ENCODE measurements at places on chromosomes 16 and 17.

- DNase-seq = no peak
These were observed 23.4 kb upstream of the ZFHX3 start for GRCh38 chr16:73071131-73071940.

DNA sequence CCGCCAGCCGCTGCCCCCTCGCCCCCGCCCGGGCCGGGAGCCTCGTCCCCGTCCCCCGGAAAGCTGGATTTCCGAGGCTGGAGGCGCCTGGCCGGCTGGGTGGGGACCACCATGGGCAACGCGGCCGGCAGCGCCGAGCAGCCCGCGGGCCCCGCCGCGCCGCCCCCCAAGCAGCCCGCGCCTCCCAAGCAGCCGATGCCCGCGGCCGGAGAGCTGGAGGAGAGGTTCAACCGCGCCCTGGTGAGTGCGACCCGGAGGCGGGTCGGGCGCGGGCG is 266 bp downstream of the FMNL1 start:
- DNase-seq = no peak

DNA sequence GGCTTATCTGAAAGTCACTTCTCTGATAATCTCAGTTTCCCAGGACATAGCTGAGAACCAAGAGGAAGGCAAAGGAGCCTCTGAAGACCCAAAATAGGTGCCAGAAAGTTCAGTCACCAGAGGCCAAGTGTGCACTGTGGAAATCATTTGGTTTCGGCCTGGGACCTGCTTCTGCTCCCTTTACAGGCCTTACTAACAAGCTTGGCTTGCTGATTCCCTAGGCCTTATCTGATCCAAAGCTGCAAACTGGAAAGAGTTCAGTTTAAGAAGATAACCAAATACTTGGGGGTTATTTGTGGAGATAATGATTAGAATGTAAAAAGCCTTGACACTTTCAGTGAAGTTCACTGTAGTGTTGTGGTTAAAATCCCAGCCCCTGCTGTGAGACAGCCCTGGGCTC is 17.0 kb downstream of the ITGA3 start:
- no peak for DNase-seq

DNA sequence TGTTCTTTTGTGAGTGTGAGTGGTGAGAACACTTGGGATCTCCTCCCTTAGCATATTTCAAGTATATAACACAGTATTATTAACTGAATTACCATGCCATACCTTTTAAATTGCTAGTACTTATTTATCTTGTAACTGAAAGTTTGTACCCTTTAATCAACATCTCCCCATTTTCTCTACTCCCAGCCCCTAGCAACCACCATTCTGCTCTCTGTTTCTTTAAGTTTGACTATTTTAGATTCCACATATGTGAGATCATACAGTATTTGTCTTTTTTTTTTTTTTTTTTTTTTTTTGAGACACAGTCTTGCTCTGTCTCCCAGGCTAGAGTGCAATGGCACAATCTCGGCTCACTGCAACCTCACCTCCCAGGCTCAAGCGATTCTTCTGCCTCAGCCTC is 117.6 kb upstream of the CACNG3 start:
- DNase-seq = no peak

DNA sequence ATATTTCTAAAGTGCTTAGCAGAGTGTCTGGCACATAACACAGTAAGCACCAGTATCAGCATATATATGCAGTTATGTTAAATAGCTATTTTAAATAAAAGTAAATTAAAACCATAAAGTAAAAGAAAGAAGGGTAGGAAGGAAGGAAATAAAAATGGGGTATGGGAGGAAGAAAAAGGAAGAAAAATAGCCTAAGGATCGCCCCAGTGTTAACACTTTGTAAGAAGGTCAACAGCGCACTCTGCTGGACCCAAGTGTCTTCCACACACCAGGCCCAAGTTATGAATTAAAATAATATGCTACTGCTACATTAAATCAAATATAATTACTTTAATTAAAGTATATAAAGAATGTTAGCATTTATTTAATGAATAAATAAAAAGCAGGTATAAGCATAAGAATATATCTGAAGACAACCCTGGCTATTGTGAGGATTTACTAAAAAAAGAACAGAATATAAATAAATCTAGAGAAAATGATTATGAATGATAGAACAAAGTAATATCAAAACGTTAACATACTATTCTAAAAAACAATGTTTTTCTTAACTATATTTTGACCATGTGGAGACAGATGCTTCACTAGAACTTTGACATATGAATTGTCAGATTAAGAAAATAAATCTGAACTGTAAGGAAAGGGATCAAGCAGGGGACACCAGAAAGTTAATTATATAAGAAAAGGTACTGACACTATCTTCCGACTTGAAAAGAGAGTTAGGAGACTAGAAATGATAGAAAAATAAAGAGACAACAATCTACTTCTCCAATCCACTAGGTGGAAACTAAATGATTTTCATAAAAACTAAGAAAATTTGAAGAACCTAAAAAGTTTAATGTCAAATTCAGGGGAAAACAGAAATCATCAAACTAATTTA is 25.9 kb downstream of the BRIP1 start:
- DNase-seq = no peak

- DNase-seq = no peak
These were observed 34.8 kb upstream of the XYLT2 start for GRCh38 chr17:50311112-50311460.

Data from NCI-H187 treated with DMSO at 0.1 percent for 48 hours (cell line).